ENCODE measurements at places on chromosomes 6 and 20.

DNA sequence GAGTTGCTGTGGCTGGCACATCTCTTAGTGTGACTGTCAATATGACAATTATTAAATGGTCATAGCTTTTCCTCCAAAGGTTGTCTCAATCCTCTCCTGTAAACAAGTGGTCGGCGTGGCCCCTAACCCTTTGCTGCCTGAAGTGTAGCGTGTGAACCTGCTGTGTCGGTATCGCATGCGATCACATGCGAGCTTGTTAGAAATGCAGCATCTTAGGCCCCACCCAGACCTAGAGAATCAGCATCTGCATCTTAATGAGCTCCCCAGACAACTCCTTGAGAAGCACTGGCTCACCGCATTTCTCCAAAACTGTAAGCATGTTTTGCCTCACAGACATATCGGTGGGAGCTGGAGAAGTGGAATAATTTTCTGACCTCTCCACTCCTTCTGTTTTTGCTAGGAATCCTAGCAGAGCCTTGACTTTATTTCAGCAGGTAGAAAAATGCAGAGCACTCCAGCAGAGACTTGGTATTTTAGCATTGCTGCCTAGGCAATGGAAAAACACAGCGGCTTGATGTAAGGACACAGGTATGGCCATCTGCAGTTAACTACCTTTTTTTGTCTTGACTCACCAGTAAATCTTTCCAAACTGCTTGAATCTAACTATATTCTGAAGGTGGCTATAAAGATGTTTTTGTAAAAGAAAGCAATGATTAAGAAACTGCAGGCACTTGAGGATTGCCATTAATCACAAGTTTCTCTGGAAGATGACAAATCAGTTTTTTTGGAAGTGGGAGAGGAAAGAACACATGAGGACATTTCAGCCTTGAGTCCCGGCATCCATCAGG is 67.6 kb downstream of the PSMG4 start:
- DNase-seq, result no peak

- no peak for DNase-seq
These were observed 472.5 kb downstream of the KIF16B start for GRCh38 chr20:16100767-16101166.

GRCh38 chr20:37955511-37955910 is 52.6 kb downstream of the VSTM2L start:
- no peak for DNase-seq

DNA sequence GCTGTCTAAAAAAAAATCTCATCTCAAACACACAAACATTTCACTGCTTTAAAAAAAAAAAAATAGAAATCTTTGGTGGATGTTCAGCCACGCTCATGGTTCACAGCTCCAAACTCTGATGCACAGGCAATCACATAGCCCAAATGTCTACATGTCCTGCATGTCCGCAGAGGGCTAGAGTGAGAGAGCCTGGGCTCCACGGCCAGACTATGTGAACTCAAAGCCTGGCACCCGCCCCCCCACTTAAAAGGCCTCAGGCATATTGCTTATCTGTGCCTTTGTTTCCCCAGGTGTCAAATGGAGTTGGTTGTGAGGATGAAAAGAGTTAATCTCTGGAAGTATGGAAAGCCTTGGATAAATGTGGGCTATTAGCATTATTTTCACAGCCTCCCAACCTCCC is 10.5 kb upstream of the PTGIS start:
- DNase-seq, result no peak

- DNase-seq, result no peak
These were observed 42.8 kb upstream of the MRPS10 start for GRCh38 chr6:42260396-42260888.

DNA sequence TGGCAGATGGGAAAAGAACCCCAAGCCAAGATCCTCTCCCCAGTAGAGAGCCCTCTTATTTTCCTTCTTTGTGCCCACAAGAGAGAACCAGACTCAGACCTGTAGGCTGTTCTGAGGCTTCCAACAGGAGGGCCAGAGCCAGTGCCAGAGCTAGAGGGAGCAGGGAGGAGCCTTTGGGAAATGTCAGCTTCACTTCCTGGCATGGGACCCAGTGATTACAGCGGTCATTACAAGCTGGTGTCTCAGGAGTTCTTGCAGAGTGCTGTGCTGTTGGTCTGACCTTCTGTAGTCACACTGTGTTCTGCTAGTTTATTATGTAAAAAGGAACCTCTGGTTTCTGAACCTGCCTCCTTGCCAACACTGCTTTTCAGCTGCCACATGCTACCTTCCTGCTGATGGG is 38.9 kb downstream of the STK35 start:
- no peak for DNase-seq

DNA sequence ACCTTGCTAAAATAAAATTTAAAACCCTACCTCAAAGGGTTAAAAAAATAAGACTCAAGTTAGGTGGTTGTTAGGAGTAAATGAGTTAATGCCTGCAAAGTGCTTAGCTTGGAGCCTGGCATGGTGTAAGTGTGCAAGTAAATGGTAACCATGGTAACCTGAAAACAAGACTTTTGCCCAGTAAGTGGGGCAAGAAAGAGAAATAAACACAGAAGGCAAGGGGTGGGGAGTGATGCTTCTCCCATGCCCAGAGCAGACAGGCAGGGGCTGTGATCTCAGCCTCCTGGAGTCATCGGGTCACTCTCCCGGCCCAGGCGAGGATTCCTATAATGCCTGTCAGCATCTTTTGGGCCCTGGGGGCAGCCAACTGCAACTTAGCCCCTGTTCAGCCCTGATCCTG is 59.2 kb upstream of the SLC32A1 start:
- no peak for DNase-seq

DNA sequence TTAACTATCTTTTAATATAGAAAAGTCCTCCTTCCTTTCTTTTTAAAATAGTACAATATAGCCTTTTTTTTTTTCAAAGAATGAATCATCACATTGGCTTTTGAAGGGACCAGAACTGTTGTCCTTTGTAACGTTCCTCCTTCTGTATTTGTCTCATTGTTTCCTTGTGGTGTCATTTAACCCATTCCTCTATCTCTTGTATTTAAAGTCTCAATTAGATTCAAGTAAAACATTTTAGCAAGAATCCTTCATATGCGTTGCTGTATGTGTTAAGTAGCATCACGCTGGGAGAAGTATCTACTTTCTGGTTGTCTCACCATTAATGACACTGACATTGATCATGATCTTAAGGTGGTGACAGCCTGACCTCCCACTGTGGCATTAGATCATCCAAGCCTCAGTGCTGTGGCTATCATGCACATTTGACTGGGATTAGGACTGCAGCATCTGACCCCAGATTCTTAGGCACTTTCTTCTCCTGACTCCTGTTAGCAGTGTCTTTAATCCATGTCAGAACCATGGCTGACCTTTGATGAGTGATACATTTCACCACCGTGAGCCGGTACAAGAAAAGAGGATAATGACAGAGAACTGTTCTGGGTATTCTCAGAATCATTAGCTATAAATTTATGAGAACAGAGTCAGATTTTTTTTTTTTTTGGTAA is 67.5 kb upstream of the TFB1M start:
- no peak for DNase-seq

DNA sequence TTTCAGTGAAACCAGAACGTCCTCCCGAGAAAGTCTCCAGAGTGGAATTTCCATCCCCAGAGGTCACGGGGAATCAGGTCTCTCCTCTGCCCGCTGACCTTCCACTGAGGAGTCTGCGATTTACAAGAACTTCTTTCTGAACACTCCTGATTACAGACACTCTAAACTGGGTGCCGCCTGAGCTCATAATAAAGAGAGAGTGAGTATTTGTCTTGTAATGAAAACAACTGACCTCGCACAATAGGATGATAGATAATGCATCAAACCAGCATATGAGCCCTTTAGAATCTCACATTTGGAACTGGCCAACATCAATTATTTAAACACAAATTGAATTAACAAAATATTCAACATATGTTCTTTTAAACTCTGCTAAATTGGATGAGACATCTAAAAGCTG is 47.5 kb downstream of the DLL1 start:
- DNase-seq, result no peak

DNA sequence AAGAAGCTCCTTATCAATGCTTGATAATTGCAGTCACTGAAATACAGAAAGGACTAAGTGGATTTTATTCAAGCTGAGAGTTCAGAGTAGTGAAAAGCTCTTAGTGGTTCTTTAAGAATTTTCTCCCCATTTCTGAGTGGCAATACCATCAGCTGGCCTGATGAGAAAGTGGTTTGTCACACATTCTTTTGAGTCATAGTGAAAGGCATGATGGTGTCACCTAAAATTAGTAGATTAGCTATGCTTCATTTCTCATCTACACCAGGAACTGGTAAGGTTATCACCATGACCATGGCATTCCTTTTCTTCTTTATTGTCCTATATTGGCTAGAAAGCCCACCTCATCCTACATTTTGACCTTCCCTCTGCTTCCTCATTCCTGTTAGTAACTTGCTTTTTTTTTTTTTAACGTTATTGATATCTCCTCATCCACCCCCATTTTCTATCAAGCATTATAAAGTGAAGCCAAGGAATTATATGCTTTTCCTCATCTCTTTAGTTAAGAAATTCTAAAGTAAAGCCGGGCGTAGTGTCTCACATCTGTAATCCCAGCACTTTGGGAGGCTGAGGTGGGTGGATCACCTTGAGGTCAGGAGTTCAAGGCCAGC is 67.4 kb upstream of the LOC128125822 start:
- no peak for DNase-seq

DNA sequence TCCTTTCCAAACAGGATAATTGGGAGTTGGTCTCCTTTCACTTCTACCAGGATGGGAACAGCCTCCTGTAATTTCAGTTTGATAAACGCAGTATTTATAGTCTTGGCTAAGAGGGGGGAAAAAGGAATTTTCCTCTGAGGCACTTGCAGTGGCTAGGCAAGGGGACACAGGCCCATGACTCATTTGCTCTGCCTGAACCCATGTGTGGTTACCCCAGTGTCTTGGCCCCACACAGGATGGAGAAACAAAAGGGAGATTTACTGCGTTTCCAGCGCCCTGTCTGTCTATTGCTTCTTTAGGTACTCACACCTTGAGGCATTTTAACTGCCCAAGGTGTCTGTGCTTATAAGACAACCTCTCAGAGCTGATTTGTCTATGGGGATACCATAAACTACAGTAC is 74.8 kb upstream of the NEDD9 start:
- no peak for DNase-seq

GRCh38 chr6:84579404-84579803 is 185.0 kb downstream of the TBX18 start:
- no peak for DNase-seq

Measured in activated CD4-positive, alpha-beta T cell treated with anti-CD3 and anti-CD28 coated beads for 1 hour (primary cell).